ENCODE measurements at places on chromosomes 11 and 22.

DNA sequence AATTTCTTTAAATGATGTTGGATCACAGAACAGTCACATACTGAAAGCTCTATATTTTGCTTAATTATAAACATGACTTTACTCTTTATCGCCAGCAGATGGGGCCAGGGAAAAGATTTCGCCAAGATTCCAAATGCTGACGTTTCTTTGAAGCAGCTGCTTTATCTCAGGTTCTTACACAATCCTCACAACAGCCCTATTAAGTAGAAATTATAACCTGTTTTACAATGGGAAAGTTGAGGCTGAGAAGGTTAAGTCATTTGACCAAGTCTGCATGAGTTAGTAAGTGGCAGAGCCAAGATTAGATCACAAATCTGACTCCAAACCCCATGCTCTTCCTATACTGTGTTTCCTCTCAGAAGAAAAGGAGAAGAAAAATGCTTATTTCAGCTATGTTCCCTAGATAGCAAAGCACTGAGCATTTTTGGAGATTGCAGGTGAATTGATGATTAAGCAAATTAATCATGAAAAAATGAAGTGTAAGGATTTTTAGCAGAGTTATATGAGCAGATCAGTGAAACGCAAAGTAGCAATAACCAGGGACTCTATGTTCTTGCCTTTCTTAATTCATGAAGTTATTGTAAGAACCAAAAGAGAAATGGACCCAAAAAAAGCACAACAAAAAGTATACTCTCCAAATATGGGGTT, 79.0 kb downstream of the AASDHPPT start:
- DNase-seq: no peak

DNA sequence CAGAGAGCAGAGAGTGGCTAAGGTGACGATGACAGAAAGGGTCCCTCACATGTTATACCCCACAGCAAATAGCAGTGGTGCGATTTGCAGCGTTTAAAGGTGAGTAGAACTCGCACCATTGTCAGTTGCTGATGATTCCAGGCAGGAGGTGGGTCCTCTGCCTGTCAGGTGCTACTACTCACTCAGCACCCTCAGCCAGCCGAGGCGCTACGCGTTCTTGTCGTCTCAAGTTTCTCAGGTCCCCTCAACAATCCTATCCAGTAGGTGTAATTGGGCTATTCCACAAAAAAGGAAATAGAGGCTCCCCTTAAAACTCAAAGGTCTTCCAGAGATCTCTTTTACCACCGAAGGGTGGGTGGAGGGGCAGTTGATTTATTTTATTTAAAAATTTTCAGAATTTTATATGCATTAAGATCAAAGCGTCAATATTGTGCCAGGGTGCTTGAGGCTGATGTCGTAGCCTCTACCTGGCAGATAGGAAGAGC, 18.3 kb downstream of the ELF5 start:
- no peak for DNase-seq

- peak; percentile 56 for DNase-seq
Measured at GRCh38 chr22:25404928-25405816, 159.3 kb upstream of the GRK3 start.

- DNase-seq: no peak
Measured at GRCh38 chr11:70758206-70758605, 359.9 kb downstream of the CTTN start.

DNA sequence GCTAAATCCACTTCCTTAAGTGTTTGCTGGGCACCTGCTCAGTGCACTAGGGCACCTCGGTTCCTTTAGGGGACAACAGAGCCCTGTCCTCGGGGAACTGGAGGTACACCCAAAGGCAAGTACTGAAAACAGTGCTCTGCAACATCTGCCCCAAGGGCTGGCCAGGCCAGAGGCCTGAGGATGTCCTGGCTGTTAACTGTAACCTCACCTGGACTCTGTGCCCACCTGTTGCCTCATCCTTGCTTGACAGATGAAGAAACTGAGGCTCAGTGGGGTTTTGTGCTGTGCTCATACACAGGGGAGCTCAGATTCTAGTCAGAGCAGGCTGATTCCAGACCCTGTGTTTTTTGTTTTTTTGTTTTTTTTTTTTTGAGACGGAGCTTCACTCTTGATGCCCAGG, 2.6 kb downstream of the SEC14L4 start:
- DNase-seq: no peak

DNA sequence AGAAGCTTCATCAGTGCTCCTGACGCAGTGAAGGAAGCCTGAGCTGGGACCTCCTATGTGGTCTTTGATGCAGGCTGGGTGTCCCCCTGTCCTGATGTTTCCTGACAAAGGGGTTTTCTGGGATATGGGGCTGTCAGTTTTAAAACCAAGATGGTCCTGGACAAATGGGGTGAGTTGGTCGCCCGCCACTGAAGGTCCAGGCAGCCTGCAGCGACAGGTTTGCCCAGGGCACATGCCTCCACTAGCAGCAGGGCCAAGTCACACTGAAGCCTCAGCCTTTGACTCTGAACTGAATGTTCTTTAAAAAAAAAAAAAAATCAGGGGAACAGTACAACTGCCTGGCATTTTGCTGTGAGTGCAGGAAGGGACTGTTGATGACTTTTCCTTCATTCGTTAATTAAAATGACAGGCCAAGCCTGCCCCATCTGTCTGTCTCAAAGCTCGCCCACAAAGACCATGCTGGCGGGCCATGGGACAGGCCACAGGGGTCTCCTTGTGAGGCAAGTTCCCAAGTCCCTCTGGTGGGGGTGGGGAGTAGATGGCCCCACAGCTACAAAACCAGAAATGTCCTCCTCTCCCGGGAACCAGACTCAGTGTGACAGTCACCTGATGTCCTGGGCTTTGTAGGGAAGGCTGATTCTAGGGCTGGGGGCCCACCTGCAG, 274.8 kb downstream of the CTTN start:
- DNase-seq: no peak

- DNase-seq: no peak
Measured at GRCh38 chr11:66881451-66881835, 24.6 kb downstream of the LRFN4 start.

All from amygdala (tissue), 56 donors.